ENCODE measurements at places on chromosomes 3 and 15.

GRCh38 chr3:66472313-66473134, 28.3 kb downstream of the LRIG1 start:
- DNase-seq = peak; percentile 37

DNA sequence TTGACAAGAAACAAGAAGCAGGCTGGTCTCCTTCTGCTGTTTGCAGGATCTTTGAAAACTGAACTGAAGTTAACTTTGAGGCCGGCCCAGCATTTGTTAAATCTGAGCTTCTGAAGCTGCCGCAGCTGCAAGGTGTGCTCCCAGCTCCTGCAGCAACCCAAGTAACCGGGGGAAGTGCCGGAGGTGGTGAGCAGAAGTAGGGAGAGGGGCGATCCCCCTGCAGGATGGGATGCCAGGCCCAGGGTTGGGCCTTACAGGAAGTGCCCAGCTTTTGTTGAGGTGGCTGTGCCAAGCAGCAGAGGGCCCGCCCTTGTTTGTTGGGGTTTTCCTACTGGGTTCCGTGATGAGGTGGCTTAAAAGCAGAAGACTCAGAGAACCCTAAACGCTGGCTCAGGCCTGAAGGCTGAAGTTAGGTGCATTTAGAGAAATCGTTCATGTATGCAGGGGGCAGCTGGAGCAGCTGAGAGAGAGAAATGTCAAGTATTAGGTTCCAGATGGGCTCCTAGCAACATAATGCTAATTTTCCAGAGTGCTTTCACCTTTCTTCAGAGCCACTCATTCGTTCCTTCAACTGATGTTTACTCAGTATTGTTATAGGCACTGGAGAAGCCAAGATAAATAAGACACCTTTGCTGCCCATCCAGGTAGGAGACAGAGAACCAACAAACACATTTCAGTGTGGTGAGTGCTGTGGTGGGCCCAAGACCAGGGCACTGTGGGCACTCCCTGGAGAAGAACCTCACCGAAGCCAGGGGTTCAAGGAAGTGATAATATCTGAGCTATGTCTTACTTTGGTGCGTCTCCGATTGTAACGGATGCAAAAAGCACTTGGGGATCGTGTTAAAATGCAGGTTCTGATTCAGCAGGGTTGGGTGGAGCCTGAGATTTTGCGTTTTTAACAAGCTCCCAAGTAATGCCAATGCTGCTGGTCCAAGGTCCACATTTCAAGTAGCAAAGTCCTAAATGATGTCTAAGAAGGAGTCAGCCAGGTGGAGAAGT, 42.2 kb upstream of the PLCL2 start:
- peak; percentile 84 for DNase-seq

GRCh38 chr3:152331018-152331541, 62.4 kb downstream of the MBNL1 start:
- no peak for DNase-seq

- DNase-seq = no peak
Measured at GRCh38 chr15:39491115-39491885, 89.6 kb upstream of the THBS1 start.

- DNase-seq = no peak
Measured at GRCh38 chr15:74857082-74857655, 14.2 kb upstream of the ULK3 start.

DNA sequence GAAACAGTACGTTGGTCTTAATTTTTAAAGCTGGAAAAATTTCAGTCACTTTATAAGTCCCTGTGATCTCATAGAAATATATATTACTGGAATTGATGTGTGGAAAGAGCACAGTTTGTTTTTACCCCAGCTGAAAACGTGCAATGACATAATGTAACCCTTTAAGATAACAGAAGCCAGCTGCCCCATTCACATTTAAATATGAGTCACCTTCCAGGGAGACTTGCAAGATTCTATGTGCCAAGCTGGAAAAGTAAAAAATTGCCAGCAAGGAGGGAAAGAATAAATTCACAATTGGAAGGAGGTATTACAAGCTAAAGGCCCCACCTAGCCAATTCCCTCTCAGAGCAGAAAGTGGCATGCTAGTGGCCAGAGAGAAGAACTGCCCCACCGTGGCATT, 50.2 kb downstream of the SAMMSON start:
- DNase-seq = no peak

DNA sequence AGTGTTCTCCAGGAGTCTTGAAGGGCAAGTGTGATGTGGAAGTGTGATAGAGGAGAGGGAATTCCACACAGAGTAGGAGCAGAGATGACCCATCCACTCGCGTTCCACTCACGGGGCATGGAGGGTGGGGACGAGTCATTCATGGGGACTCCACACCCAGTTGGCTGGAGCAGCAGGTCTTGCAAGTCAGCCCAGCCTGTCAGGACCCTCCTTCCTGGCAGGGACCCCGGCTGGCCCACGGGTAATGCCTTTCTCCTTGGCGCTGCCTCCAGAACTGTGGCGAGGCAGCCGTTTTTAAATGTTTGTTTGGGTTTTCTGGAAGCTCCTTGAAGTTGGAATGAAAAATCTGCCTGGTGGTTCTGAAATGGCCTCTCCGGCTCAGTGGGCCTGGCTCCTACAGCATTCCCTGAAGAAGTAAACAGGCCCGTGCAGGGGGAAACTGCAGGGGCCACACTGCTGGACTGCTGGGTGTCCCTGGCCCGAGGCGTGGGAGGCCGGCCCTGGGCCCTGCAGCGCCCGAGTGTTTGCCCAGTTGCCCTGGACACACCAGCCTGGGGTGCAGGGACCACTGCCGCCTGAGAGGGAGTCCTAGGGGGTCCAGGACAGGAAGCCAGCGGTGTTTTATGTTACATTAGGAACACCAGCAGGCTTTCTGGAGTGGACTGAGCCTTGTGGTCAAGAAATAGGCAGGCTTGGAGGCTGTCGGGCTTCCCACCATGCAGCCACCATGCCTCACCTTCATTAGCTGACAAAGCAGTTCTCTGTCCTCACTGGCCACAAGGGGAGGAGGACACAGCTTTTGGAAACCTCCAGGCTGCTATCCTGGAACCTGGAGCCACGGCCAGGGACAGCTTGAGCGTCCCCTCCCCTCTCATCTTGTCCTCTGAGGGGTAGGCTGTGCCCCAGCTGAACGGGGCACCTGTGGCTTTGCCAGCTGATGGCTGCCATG, 61.3 kb downstream of the CEMIP start:
- DNase-seq = no peak

DNA sequence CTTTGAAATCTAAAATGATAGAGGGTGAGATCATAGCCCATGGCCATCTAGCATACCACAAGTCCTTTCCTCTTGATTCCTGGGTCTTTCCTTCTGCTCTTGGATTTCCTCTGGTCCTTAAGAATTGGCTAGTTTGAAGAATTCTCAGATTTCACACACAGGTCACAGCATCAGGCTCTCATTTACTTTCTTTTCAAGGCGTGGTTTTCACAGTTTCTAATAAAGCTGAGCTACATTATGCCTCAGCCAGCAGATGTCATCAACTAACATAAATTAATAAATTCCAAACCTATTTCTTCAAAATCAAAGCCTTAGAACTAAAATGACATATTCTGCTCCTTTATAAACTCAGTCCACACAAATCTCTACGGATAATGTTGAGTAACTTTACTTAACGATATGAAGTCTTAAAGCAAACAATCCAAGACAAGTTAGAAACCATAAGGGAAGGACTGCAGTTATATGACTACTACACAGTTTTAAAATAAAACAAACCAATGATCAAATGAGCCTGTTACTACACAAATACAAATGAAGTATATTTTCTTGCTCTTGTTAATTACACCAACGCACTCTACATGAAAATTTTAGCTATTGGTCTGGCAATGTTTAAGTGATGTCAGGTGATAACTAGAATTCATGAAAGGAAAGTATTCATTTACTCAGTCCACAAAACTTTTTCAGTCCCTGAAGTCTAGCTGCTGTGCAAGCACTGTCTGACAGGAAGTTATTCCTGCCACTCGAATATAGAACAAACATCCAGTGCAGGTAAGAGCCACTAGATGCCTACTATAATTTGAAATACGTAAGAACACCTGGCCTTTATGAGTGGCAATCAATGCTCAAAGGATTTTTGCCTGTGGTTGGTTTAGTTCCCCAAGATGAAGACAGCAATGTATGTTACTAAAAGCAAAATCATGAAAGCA, 9.2 kb downstream of the CCDC14 start:
- no peak for DNase-seq

- peak; percentile 96 for DNase-seq
Measured at GRCh38 chr3:183285828-183286457, 32.9 kb downstream of the B3GNT5 start.

GRCh38 chr15:70426096-70426821, 328.5 kb upstream of the TLE3 start:
- no peak for DNase-seq

DNA sequence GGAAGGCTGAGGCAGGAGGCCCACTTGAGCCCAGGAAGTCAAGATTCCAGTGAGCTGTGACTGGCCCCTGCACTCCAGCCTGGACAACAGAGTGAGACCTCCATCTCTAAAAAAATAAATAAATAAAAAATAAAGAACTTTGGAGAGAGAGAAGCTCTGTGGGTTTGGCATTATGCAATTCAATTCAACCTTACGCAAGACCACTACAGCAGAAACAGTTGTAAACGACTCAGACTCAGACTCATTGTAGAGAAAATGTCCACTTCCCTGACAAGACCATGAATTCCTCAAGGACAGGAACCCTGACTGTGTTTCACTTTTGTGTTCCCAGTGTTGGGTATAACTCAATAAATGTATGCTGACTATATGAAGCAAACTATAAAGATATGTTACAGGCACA, 90.3 kb upstream of the C3orf80 start:
- DNase-seq = no peak

GRCh38 chr3:150342896-150343467, 65.1 kb upstream of the TSC22D2 start:
- DNase-seq = no peak

DNA sequence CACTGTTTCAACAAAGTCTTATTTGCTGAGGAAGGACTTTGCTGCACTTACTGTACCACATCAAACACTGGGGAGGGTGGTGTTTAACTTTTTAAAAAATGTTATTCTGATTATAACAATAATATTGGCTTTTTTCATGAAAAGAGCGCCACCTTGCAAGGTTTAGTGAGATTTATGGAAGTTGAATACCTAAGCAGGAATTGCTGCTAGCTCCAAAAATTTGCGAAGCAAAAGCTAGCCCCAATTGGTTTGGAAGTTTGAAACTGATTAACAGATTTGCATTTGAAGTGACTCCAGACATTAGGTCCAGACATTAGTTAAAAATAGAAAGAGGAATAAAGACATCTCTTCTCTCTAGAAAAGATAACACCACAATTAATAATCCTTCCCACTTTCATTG, 6.7 kb downstream of the ZIC1 start:
- DNase-seq = no peak
